ENCODE measurements at places on chromosomes 12 and 14.

- DNase-seq, result no peak
These were observed 2.5 kb downstream of the PPP1R3E start for GRCh38 chr14:23299986-23300686.

DNA sequence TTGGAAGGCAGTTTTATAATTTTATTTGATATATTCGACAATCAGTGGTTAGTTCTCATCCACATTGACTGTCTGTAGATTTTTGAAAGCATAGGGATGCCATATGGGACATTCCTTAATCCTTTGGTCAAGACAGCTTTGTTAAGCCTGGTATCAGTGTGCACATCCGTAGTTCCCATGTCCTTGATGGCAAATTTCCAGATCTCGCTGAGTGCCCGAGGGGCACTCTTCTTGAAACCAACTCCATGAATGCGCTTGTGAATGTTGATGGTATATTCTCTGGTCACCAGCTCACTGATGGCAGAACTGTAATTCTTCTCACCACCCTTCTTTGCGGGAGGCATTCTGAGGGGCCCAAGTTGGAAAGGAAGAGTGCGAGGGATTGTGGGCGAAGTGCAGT, 6.1 kb upstream of the DENND5B start:
- no peak for DNase-seq

- no peak for DNase-seq
These were observed 745 bp upstream of the NAA30 start for GRCh38 chr14:57389646-57390036.

DNA sequence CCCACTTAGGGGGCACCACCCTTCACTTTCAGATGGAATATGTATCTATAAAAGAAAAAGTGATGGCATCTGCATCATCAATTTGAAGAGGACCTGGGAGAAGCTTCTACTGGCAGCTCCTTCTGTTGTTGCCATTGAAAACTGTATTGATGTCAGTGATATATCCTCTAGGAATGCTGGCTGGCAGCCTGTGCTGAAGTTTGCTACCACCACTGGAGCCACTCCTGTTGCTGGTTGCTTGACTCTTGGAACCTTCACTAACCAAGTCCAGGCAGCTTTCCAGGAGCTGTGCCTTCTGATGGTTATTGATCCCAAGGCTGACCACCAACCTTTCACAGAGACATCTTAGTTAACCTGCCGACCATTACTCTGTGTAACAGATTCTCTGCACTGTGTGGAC, 44.7 kb downstream of the RIMKLB start:
- no peak for DNase-seq

GRCh38 chr14:101008631-101009336, 105.3 kb upstream of the RTL1 start:
- DNase-seq, result no peak

DNA sequence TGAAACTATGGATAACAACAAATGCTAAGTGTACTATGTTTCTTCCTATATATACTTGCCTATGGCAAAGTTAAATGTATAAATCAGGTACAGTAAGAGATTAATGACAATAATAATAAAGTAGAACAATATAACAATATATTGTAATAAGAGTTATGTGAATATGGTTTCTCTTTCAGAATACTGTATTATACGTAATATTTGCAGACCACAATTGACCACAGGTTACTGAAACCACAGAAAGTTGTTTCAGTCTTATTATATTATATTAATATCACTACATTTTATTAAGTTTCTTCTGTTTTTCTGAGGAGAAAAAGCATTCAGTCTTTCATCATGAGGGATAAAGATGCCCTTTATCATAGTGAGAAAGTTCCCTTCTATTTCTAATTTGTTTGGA, 131.2 kb downstream of the EML1 start:
- DNase-seq, result no peak

DNA sequence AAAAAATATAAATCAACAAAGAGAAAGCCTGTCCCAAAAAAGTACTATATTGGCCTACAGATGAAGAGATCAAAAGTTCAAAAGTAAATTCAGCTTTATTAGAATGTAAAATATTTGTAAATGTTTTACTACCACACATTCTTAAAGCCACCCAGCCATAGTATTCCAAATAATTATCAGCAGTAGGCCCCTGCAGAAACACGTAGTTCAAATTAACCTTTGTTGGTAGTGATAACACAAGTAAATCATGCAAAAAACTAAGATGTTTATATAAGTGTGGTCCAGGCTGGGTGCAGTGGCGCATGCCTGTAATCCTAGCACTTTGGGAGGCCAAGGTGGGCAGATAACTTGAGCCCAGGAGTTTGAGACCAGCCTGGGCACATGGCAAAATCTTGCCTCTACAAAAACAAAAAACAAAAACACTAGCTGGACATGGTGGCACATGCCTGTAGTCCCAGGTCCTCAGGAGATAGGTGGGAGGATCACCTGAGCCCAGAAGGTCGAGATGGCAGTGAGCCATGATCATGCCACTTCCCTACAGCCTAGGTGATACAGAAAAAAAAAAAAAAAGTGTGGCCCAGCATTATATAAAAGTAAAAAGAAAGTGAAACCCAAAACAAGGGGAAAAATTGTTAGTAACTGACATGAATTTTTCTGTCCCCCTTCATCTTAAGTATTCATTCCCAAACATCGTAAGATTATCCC, 17.9 kb downstream of the SPTLC2 start:
- DNase-seq, result no peak

GRCh38 chr14:35355981-35356841, 48.3 kb downstream of the NFKBIA start:
- no peak for DNase-seq

- no peak for DNase-seq
These were observed 232.9 kb upstream of the CPNE8 start for GRCh38 chr12:39138268-39138667.

DNA sequence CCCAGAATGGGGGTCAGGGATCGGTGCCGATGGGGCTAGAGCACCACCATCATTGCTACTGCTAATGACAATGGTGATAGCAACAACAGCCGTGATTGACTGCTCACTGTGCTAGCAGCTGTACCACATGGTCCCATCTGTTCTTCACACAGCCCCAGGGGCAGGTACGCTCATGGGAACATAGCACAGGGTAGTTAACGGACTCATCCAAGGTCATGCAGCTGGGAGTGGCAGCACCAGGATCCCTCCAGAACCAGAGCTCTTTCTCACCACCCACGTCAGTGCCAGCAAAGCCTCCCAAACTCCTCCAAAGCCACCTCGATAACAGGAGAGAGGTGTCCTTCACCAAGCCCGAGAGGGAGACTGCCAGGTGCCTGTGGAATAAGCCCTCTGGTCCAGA, 11.2 kb upstream of the DYNC1H1 start:
- no peak for DNase-seq

- no peak for DNase-seq
These were observed 44.1 kb upstream of the CISTR start for GRCh38 chr12:53795927-53796326.

GRCh38 chr14:25121337-25122129, 71.6 kb upstream of the STXBP6 start:
- DNase-seq, result no peak

GRCh38 chr14:93045965-93046704, 69.6 kb downstream of the ITPK1 start:
- DNase-seq, result no peak

GRCh38 chr14:100645196-100645981, 58.2 kb upstream of the BEGAIN start:
- peak; percentile 49 for DNase-seq

GRCh38 chr12:97005174-97005573, 98.1 kb downstream of the NEDD1 start:
- no peak for DNase-seq

GRCh38 chr14:104723651-104724406, at the start of gene ADSS1:
TSS of gene ADSS1 (plus strand) at chr14:104724229. CDS start at chr14:104724271, 42 bp downstream.
- DNase-seq, result peak; percentile 55

- no peak for DNase-seq
These were observed 5.7 kb upstream of the VTI1B start for GRCh38 chr14:67680121-67680602.

DNA sequence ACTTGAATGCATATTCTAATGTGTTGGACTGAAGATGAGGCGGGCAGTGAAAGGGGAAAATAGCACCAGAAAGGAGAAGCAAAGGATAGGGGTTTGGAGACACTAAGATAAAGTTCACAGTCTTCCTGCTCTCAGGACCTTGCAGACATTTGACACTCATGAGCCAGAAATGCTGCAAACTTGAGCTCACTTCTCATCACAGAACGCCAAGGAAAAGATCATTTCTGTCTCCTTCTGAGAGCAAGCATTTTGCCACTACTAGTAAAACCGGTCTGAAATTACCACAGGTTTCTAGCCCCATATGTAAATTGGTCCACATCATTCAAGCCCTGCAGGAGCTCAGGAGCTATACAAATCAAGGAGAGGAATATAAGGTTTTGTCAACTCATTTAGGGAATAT, 44.6 kb upstream of the ANO2 start:
- DNase-seq, result no peak

DNA sequence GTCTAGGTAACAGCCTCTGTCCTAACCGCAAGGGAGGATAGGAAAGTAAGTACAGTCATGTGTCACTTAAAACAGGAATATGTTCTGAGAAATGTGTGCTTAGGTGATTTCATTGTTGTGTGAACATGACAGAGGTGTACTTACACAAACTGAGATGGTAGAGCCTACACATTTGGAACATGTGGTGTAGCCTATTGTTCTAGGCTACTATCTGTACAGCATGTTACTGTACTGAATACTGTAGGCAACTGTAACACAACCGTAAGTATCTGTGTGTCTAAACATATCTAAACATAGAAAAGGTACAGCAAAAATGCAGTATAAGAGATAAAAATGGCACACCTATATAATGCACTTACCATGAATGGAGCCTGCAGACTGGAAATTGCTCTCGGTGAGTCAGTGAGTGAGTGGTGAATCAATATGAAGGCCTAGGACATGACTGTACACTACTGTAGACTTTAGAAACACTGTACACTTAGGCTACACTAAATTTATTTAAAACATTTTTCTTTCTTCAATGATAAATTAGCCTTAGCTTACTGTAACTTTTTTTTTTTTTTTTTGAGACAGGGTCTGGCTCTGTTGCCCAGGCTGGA, 13.2 kb upstream of the MDM2 start:
- DNase-seq, result no peak

GRCh38 chr12:117408161-117408791, 46.9 kb upstream of the NOS1 start:
- no peak for DNase-seq

GRCh38 chr12:57216921-57217879, 606 bp downstream of the NXPH4 start:
- no peak for DNase-seq

GRCh38 chr14:71472356-71473340, 459.6 kb upstream of the RGS6 start:
- no peak for DNase-seq

- DNase-seq, result peak; percentile 37
These were observed at the start of gene SLC8A3 for GRCh38 chr14:70188659-70189455. TSS of gene SLC8A3 (minus strand) at chr14:70188951. CDS start at chr14:70168422, 20,529 bp downstream.

DNA sequence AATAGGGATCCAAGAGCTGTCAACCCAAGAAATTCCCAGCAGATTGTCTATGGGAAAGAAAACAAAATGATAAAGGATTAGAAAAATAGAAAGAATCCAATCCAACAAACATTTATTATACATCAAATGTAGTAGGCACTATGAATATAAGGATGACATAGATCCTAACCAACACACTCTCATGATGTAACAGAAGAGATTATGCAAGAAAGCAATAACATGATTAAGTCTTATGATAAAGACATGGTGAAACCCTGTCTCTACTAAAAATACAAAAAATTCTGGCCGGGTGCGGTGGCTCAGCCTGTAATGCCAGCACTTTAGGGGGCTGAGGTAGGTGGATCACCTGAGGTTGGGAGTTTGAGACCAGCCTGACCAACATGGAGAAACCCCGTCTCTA, 2.7 kb downstream of the MED6 start:
- DNase-seq, result no peak

Measured in NCI-H1930 (cell line).